ENCODE measurements at places on chromosomes 13 and 19.

DNA sequence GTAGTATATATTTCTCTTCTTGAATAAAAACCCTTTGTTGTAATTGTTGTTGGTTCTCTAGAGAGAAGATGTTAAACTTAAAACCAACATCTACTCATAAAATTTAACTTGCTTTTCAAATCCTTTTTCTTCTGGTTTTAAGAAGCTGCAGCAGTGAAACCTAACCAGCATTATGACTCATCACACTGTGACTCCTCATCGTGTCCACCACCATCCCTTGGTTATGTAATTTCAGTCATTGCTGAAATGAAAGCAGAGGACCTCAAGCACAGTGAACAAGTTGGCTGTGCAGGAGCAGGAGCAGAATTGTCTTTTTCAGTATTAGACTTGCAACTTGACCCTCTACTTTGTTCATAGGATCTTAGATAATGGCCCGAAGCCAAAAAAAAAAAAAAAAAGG is 64.9 kb upstream of the HTR2A start:
- DNase-seq = peak; percentile 41

DNA sequence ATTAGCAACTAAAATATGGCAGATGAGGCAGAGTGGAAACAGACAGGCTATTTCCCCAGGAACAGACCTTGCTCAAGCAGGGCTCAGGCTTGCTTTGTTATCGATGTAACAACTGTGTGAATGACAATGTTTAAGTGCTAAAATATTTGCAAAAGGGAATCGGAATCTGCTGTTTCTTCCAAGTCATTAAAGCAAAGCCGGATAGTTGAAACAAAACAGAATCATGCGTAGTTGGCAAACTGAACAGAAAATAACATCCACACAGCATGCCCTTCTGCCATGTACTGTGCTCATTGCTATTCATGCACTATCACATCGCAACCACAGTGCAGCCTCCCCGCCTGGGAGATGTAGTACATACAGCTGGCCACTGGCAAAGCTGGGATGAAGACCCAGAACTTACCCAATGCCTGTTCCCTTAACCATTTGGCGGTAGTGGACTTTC is 799.1 kb downstream of the DIAPH3 start:
- DNase-seq = no peak

GRCh38 chr13:111211789-111212516 is 96.8 kb downstream of the ARHGEF7 start:
- DNase-seq = no peak

DNA sequence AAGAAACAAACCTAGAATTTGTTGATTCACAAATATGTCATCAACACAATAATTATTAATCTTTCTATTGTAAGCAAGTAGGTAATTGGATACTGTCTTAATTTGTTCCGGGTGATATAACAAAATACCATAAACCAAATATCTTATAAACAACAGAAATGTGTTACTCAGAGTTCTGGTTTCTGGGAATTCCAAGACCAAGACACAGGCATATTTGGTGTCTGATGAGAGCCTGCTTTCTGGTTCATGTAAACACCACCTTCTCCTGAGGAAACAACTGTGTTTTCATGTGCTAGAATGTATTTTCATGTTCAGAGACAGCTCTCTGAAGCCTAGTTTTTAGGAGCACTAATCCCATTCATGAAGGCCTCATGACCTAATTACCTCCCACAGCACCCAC is 1819.5 kb downstream of the SLITRK5 start:
- no peak for DNase-seq

GRCh38 chr13:100954430-100955305 is 280.1 kb upstream of the TMTC4 start:
- DNase-seq = no peak

DNA sequence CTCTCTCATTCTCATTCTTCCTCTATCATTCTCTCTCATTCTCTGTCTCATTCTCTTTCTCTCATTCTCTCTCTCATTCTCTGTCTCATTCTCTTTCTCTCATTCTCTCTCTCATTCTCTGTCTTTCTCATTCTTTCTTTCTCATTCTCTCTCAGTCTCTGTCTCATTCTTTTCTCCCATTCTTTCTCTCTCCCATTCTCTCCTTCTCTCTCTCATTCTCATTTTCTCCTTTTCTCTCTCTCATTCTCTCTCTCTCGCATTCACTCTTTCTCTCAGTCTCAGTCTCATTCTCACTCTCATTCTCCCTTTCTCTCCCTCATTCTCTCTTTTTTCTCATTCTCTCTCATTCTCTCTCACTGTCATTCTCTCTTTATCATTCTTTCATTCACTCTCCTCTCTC is 152.0 kb upstream of the UQCRFS1 start:
- DNase-seq = no peak

GRCh38 chr19:2666344-2666994 is 36.0 kb downstream of the GNG7 start:
- no peak for DNase-seq

DNA sequence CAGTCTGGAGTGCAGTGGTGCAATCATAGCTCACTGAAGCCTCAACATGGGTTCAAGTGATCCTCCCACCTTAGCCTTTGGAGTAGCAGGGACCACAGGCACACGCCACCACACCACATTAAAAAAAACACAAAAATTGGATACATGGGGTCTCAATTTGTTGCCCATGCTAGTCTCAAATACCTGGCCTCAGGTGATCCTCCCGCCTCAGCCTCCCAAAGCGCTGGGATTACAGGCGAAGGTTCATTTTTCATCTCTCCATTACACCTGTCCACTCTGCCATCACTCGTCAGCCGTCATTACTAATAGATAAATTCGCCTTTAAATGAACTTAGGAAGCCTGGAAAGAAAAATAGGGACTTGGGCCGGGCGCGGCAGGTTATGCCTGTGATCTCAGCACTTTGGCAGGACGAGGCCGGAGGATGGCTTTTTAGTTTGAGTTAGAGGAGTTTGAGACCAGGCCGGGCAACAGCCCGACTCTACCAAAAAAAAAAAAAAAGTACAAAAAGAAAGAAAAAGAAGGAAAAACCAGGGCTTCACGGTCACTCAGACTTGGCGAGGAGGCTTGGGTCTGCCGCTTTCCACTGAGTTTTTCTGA is 685 bp upstream of the SUPT5H start:
- DNase-seq = no peak

GRCh38 chr19:46367426-46367825 is 20.5 kb downstream of the PPP5C start:
- DNase-seq = no peak

- DNase-seq = no peak
Measured at GRCh38 chr13:24505256-24505655, 7.3 kb downstream of the PARP4 start.

DNA sequence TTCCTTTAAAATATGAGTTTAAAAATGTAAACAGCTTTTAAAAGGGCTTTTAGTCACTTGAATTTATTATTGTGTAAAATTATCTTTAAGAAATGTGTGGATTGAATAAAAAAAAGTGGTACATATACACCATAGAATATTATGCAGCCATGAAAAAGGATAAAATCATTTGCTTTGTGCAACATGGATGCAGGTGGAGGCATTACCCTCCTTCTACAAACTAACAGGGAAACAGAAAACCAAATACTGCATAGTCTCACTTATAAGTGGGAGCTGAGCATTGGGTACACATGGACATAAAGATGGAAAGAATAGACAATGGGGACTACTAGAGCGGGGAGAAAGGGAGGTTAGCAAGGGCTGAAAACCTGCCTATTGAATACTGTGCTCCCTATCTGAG is 999.3 kb downstream of the SLITRK5 start:
- no peak for DNase-seq

- DNase-seq = no peak
Measured at GRCh38 chr13:26343816-26344215, 89.9 kb downstream of the CDK8 start.

DNA sequence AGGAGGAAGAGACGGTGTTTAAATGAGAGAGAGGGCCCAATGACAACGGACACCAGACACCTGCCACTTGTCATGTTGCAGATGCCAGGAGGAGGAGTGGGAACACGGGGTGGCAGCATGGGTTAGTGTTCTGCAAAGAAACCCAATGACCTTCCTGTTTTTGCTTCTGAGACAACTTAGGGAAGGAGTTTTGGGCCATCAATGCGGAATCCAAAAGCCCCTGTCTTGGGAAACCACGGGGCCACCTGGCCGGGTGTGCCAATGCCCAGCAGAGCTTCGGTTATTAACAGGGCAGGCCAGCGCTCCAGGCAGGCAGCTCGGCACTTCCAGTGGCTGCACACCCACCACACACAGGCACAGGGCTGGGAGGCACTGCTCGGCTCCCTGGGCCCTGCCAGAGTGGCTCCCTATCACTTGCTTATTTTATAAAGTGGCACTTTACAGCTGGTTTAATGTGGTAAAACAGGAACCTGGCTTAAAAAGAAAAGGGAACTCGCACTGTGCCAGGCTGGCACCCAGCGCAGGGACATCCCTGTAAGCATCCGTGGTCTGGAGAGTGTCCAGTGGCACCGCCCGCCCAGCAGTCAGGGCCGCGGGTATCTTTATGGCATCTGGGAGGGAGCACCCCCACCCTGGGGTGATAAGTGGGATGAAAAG is 19.1 kb downstream of the ELL start:
- DNase-seq = no peak

- DNase-seq = no peak
Measured at GRCh38 chr13:44409595-44409994, 36.0 kb downstream of the SERP2 start.

DNA sequence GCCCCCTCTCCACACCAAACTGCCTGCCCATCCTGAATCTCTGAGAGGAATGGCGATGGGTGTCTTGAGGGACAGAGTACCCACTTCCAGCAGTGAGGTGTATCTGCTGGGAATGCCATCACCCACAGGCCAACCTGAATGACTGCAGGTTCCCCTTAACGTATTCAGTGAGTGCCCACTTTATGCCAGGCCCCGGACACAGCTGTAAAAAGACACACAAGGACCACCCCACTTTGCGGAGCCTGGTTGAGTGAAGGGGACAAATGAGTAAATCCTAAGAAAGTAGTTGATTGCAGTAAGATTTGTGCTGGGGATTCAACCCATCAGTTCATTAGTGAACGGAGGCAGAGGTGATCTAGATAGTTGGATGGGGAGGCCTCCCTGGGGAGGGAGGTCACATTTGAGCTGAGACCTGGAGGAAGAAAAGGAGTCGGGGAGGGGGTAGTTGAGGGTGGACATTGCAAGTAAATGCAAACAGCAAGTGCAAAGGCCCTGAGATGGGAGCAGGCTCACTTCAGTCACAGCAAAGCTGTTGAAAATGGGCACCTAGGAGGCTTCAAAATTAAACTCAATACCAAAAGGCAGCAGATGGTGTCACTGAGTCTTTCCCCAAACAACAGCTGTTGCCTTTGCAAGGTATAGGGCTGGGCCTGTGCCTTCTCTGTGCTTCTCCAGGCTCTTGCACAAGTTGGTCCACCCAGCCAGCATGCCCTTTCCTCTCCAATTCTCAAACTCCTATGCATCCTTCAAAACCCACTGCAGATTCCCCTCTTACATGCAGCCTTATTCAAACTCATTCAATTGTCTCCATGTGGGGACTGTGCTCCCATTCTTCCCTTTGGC is 4.3 kb downstream of the GDF15 start:
- no peak for DNase-seq

- DNase-seq = no peak
Measured at GRCh38 chr13:50140581-50141374, 125.5 kb downstream of the KCNRG start.

DNA sequence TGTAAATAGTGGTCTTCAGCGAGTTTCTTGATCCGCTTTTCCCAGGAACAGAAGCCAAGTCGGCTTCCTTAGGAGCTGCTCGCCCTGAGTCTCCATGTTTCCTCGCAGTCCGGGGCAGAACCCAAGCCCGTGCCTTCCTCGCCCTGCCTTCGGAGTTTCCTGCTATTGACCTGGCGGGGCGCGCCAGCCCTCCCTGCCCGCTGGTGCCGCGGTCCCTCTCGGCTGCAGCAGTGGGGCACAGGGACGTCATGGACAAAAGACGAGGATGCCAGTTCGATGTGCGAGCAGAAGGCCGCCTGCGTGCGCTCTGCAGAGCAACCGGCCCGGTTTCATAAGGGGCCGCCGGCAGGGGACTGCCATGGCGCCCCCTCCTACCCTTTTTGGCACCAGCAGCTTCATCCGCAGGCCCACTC is 156.6 kb downstream of the TM9SF2 start:
- DNase-seq = no peak

DNA sequence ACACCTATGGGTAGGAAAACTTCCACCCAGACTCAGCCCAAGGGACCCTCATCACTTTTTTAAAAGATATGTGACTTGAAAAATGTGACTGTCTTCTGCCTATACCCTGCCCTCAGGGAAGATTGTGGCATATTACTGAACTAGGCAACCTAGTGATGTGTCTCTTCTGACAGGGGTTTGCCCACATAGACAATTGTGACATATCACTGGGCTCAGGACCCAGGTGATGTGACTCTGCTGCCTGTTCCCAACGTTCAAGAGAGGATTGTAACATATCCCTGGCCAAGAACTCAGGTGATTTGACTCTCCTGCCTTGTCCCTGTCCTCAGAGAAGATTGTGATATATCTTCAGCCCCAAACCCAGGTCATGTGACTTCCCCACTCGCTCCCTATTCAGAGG is 86.3 kb upstream of the ZNF43 start:
- DNase-seq = no peak

DNA sequence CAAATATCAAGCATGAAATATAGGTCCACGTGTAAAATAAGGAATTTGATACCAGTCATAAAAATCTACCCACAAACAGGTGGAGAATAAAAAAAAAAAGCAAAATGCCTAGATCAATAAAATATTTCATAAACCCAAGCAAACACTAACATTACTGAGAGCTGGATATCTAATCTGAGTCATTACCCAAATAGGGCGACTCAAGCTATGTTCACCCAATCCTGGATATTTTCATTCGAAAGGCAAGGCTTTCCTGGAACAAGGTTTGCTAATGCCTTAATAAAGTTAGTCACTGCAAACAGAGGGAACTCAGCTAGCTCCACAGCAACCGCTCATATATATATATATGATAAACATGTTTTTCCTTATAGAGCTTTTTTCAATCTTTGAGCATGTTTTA is 33.5 kb upstream of the TM9SF2 start:
- DNase-seq = no peak

DNA sequence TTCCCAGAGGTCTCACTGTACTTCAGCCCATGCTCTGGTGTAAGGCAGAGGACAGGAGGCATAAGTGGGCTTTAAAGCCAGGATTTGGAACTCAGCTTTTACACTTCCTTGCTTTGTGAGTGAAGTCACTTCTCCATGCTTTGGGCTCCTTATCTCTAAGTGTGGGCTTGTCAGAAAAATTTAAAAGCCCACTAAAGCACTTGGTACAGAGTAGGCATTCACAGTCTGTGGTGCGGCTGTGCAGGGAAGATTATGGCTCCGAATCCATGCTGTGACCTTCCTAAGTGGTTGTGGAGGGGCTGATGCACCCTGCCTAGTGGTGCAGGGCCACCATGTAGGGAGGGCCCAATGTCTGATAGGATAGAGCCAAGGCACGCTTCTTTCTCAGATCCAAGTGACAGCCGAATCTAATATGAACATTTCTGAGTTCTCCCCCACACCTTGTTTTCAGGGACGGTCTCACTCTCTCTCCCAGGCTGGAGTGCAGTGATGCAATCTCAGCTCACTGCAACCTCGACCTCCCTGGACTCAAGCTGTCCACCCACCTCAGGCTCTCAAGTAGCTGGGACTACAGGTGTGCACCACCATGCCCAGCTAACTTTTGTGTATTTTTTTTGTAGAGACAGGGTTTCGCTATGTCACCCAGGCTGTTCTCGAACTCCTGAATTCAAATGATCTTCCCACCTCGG is 6.9 kb downstream of the TIMM29 start:
- DNase-seq = no peak

- no peak for DNase-seq
Measured at GRCh38 chr13:79805317-79805716, 324.4 kb downstream of the NDFIP2 start.

All from GM19239 (cell line).